Muscle of arm (tissue), 14 donors: ENCODE measurements at places on chromosomes 3 and 15.
A peak's percentile ranks its signal among the peaks of the same experiment; 100 is the strongest.

GRCh38 chr15:46872981-46873330 lies 844.3 kb upstream of the SEMA6D start:
- no peak for DNase-seq

DNA sequence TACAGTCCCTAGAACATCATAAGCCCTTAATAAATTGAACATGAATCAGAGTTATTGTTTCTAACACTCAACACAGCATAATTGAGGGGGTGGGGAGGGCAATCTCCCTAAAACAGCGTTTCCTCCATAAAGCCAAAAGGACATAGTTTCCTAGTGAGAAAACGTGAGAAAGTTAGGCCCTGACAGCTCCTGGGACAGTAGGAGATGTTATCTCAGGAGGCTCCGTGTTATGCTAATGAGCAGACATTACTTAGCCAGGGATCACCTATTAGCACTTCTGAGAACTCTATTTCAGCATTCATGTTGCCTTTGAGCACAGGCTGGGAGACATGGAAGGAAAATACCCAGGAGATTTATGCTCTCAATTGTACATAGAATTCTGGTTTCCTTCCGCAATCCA lies 229.1 kb upstream of the ADAMTS9 start:
- no peak for DNase-seq

GRCh38 chr15:41512940-41513505 lies 604 bp downstream of the LTK start:
- DNase-seq: no peak

DNA sequence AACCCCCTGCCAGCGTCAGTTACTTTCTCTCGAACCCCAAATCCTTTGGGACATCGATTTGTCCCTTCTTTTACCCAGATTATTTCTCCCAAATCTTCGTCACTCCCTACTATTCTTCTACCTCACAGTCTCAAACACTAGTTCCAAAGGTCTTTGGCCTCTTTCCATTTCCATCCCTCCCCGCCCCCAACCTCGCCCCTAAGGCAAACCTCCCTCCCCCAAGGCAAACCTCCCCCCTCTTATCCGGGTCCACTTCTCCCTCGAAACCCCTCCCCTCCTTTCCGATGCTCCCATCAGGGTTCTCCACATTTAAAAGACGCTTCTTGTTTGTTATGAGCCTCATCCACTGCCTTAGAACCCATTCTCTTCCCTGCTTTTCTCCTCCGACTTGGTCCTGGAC lies 583 bp downstream of the EAF1 start:
- DNase-seq: no peak

GRCh38 chr3:169146179-169146665 lies 517.3 kb downstream of the MECOM start:
- DNase-seq: peak; percentile 61

DNA sequence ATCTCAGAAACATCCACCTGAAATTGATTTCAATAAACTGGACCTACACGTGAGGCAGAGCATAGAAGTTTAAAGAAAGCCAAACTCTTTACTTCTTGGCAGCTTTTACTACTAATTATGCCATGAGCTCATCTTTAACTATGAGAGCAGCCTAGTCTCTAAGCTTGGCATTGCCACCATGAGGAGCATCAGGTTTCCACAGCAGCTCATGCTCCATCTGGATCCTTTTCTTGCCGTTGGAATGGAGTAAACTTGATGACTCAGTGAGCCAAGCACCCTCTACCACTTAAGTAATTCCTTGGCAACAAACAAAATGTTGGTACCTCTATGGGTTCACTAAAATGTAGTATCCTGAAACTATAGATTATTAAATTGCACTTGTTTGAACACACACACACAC lies 583.2 kb downstream of the EPHA3 start:
- peak; percentile 8 for DNase-seq

- no peak for DNase-seq
Observed at GRCh38 chr15:52673312-52673711, 5.9 kb downstream of the ATOSA start.

GRCh38 chr3:53081318-53081717 lies 35.4 kb upstream of the SFMBT1 start:
- no peak for DNase-seq

DNA sequence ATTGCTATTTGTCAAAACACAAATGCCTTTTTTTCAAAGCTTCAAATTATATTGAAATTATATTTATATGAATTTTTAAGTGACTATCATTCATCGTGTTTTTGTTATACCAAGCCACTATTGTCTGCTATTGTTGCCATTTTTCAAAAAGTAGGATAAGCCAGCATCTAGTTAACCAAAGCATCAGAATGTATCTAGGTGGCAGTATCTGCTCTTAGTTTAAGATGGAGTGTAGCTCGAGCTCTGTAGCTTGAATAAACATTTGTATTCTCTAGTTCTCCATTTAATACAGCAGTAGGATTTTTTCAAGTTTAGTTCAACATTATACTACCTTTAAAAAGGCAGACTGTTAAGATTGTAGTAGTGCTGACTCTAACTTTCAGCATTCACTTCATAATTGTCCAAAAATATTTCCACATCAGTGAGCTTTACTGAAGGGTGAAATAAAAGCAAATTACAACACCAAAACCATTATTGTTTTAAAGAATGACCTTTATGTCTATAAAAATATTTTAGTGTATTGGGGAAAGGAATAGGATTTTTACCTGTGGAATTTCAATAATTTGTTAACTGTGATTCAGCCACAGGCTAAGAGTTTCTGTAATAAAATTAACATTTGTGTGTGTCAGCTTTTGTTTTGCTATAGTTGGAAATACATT lies 19.6 kb upstream of the C15orf61 start:
- no peak for DNase-seq

DNA sequence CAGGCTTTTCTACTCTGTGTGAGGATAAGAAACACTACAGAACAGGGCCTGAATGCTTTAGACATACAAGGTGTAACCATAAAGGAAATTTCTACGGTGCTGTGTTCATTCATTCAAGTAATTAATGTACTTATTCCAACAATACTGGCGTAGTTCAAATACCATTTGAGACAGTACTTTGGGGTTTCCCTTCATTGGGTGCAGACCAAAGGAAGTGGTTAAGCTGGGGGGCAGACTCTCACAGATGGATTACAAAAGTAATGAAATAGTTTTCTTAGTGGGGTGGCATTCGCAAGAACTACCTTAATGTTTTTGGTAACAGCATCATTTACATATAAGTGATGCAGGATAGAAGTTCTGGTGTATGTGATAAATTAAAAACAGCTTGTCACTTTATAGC lies 65.9 kb downstream of the BTD start:
- DNase-seq: no peak

GRCh38 chr3:49346797-49347251 lies 7.0 kb upstream of the USP4 start:
- no peak for DNase-seq

- no peak for DNase-seq
Observed at GRCh38 chr3:197286678-197287077, 11.7 kb downstream of the DLG1 start.

DNA sequence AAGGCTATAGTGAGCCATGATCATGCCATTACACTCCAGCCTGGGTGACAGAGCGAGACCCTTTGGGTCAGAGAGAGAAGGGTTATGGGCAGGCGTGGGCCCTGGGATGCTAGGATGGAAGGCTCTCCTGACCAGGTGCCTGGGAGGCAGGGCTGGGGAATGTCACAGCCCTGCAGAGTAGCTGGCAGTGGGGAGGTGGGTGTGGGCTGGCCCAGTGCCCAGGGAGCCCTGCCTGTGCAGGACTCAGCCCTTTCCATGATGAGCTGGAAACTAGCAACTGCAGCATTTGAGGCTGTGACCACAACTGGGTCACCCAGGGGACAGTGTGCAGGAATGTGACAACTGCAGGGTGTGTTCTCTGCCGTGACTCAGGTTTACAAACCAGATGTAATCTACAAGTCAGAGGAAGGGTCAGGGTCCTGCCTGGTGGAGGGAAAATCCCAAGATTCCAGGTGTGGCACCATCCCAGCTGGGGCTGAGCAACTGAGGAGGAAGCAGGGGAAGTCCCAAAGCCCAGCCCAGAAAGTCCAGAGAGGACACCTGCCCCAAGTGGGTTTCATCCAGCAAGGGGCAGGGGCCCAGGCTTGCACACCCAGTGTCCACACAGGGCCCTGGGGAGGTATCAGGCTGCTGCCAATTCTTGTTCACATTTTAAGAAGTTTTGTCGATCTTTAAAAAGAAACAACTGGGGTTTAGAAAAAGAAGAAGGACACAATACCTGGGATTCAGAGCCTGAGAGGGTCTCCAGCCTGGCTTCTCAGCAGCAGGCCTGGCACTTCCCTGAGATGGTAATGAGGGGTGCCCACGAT lies 45.5 kb downstream of the SLC28A1 start:
- no peak for DNase-seq

DNA sequence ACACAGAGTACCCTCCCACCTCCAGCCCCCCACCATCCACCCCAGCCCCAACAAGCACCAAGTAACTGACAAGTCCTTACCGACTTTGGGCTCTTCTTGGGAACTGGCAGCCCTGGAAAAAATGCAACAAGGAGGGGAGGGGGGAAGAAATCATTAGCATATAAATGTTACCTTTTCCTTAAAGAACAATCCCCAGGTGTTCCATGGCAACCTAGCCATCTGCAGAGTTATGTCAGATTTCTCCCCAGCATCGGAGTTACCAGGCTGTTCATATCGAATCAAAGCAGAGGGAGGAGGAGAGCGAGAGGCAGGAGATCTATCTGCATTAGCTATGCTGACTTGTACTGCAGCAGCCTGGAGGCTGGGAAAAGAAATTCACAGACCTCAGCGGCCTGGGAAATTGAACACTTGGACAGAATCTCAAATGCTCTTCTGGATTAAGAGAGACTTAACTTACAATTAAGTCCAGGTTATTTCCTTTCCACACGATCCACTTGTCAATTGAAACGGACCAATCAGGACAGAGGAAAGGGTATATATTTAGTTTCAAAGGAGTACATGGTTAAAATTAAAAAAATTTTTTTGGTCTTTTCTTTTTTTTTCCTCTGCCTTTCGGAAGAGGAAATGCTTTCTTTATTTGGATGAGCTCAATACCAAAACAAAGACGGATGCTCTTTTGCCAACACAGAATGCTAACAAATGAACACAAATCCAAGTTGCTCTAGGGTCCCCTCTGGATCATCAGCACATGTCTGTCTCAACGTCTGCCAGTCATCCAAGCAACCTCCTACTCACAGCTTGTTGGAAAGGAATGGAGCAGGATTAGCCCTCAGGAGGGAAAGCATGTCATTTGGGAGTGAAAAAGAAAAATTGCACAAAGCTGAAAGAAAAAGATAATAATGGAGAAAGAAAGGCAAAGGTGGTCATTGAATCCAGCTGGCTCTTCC lies 637.1 kb downstream of the MAGI1 start:
- DNase-seq: peak; percentile 54
